ENCODE measurements at places on chromosomes 16 and 17.

- no peak for DNase-seq
Observed at GRCh38 chr17:77208217-77208808, 67.5 kb downstream of the SEC14L1 start.

DNA sequence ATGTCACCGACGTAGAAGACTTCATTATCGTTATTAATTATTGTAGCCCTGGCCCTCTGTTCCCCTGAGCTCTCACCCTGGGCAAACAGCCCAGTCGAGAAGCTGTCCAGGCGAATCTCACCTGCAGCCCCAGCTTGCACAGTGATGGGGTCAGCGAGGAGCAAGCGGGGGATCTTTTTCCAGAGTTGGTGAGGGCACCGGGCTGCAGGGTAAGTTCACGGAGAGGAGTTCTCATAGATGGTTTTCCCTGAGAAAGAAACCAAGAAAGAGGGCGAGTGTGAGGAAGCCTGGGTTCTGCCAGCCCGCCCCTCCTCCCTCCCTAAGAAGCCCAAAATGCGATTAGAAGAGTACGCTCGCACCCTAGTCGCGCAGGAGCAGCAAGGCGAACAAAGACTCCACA, 436 bp downstream of the SPAG5 start:
- no peak for DNase-seq

- no peak for DNase-seq
Observed at GRCh38 chr17:64008346-64008745, 10.2 kb downstream of the PRR29 start.

DNA sequence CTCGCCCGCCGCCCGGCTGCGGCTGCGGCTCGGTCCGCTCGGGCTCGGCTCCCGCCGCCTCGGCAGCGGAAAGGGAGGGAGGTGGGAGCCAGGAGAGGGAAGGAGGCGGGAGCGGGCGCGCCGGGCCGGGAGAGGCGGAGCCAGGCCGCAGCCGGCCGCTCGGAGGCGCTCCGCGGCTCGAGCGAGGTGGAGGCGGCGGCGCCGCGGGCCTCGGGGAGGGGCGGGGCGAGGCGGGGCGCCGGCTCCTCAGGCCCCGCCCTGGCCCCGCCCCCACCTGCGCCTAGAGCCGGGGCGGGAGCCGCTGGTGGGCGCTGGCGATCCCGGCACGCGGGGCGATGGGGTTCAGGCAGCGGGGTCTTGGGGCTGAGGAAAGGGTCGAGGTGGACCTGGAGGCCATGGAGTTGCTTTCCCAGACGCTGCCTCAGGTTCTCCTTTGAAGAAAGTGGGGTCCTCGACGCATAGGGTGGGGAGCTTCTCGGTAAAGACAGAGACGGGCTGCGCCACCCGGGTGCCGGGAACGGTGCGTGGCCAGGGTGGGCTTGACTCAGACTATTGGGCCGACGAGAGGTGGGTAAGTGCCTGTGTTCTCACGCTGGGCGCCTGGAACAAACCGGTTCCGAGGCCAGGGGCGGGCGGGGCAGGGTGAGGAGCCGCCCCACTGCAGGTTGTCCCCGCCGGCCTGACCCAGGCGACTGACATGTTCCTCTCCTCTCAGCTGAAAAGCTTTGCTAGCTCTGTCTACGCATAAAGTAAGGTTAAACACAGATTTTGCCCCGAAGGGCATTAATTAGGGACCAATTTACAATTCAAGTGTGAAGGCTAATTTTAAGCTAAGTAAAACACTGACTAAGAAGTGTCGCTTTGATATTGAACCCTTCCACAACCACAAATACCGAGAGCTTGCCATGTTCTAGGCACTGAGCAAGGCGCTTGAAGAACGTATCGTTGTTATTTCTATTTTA, at the start of gene CMTM4:
Gene CMTM4 (minus strand): TSS at position 75 of the 962 bp plus-strand sequence. CDS start 218 bp downstream, outside the sequence.
- DNase-seq, result peak; percentile 82
